Effector memory CD4-positive, alpha-beta T cell (primary cell): ENCODE measurements at places on chromosomes 4 and X.

GRCh38 chr4:7694324-7694723, 245.3 kb downstream of the AFAP1 start:
- no peaks in the 10 kb centered on the region for H3K4me1 ChIP-seq
- no peak overlapping the region for H3K4me3 ChIP-seq
- no peaks in the 10 kb centered on the region for H3K36me3 ChIP-seq
- no peak for DNase-seq
- no peaks in the 10 kb centered on the region for H3K27me3 ChIP-seq

DNA sequence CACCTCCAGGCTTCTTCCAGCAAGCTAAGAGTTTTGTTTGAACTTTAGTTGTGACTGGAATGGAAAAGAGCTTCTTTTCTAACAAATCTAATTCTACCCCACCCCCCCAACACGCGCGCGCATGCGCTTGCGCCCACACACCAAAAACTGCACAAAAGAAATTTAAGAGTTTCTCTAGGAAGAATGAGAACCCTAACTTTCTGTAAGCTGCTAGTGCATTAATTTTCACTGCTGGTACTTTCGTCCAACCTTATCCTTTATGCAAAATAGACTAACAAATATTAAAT, 9.0 kb upstream of the INTU start:
- H3K36me3 ChIP-seq: no peaks in the 10 kb centered on the region
- no peak overlapping the region for H3K4me3 ChIP-seq
- H3K4me1 ChIP-seq: no peaks in the 10 kb centered on the region
- peaks cover 12% of the 10 kb centered on the region for H3K27me3 ChIP-seq
- no peak overlapping the region for H3K27ac ChIP-seq

GRCh38 chr4:56619160-56619559, 61.9 kb downstream of the HOPX start:
- DNase-seq: no peak
- H3K27ac ChIP-seq: no peak overlapping the region
- H3K4me1 ChIP-seq: no peaks in the 10 kb centered on the region
- no peak overlapping the region for H3K4me3 ChIP-seq
- H3K27me3 ChIP-seq: no peaks in the 10 kb centered on the region
- no peaks in the 10 kb centered on the region for H3K36me3 ChIP-seq

DNA sequence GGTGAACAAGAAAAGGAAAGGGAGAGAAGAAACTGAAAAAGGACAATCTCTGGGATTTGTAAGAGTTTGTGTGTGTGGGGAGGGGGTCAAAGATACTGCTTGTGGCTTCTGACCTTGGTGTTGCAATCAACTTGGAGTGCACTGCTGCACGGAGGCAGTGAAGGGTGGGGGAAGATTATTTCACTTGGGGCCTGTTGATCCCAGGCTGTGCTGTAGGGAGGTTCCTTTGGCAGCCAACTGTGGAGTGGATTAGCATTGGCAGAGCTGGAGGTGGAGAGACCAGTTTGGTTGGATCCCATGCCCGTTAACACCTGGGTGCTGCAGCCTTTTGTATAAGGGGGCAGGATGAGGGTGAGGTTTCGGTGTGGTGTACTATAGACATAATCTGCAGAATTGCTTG, 38.2 kb downstream of the AFF1 start:
- peaks cover 17% of the 10 kb centered on the region for H3K4me1 ChIP-seq
- no peaks in the 10 kb centered on the region for H3K36me3 ChIP-seq
- H3K4me3 ChIP-seq: no peak overlapping the region
- no peak for DNase-seq

- H3K4me3 ChIP-seq: no peak overlapping the region
- H3K36me3 ChIP-seq: no peaks in the 10 kb centered on the region
- H3K27me3 ChIP-seq: no peaks in the 10 kb centered on the region
- no peak overlapping the region for H3K27ac ChIP-seq
- H3K4me1 ChIP-seq: no peaks in the 10 kb centered on the region
Observed at GRCh38 chr4:61068745-61069144, 131.4 kb upstream of the ADGRL3 start.

DNA sequence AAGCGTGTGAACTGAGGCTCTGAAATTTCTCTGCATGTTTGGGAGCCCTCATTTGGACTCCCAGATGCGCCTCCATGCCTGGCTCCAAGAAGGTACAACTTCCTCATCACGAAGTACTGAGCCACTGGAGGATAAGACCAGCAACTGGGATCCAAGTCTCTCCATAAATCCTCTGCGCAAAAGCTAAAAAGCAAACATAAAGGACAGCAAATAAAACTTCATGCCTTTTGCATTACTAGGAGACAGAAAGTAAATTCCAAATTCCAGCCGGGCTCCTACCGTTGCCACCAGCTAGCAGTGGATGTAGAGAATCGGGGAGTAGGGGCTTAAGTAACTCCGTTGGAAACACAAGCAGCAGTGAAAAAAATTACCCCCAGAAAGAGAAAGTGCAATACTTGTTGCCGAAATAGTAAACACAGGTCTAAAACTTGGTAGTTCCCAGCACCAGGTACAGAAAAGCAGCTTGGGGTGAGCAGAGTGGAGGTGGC, 477.1 kb upstream of the TENM3 start:
- H3K4me3 ChIP-seq: no peak overlapping the region
- H3K27ac ChIP-seq: no peak overlapping the region
- DNase-seq: no peak
- no peaks in the 10 kb centered on the region for H3K27me3 ChIP-seq
- H3K4me1 ChIP-seq: no peaks in the 10 kb centered on the region
- no peaks in the 10 kb centered on the region for H3K36me3 ChIP-seq

- no peak overlapping the region for H3K27ac ChIP-seq
- H3K4me3 ChIP-seq: no peak overlapping the region
- DNase-seq: no peak
- H3K27me3 ChIP-seq: no peaks in the 10 kb centered on the region
- H3K36me3 ChIP-seq: no peaks in the 10 kb centered on the region
- H3K4me1 ChIP-seq: no peaks in the 10 kb centered on the region
Observed at GRCh38 chr4:73006286-73006990, 63.1 kb downstream of the COX18 start.

DNA sequence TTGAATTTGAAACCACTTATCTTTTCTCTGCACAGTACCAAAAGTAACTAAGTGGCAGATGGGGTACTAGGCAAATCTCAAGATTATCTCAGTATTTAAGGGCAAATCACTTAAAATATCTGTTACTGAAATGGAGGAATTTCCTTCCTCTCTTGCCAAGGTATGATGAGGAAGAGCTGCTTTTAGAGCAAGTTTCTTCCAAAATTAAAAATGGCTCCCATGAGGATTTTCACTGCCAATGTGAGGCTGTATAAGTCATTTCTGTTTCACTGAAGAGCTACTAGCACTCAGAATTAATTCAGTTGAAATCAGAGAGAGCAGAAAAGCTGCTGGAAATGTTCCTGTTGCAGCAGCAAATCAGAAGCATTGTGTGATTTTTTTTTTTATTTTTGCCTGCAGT, 43.4 kb downstream of the GABRB1 start:
- H3K27ac ChIP-seq: no peak overlapping the region
- no peaks in the 10 kb centered on the region for H3K27me3 ChIP-seq
- no peaks in the 10 kb centered on the region for H3K36me3 ChIP-seq
- H3K4me1 ChIP-seq: no peaks in the 10 kb centered on the region
- no peak overlapping the region for H3K4me3 ChIP-seq
- DNase-seq: no peak

DNA sequence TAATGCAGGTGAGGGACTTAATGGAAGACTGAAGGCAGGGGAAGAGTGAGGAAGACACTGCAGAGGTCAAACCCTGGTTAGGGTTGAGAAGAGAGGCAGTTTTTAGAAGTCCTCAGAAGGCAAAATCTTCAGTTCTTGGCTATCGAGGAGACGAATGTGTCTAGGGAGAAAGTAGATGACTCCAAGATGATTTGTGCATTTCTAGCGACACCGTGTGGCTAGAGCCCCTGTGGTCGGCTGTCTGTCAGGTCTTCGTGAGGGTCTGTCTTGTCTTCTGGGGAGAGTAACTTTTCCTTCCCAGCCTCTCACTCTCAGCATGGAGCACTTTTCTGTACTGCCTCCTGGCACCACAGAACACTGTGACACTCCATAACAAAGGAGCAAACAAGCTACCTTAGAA, 458.1 kb downstream of the STIM2 start:
- H3K27me3 ChIP-seq: no peaks in the 10 kb centered on the region
- no peaks in the 10 kb centered on the region for H3K4me1 ChIP-seq
- H3K36me3 ChIP-seq: no peaks in the 10 kb centered on the region
- no peak for DNase-seq
- H3K27ac ChIP-seq: no peak overlapping the region
- no peak overlapping the region for H3K4me3 ChIP-seq

- no peak overlapping the region for H3K4me3 ChIP-seq
- no peak for DNase-seq
- no peaks in the 10 kb centered on the region for H3K27me3 ChIP-seq
Observed at GRCh38 chrX:122666601-122667000, 517.5 kb upstream of the GRIA3 start.

- no peaks in the 10 kb centered on the region for H3K36me3 ChIP-seq
- H3K4me3 ChIP-seq: no peak overlapping the region
- no peaks in the 10 kb centered on the region for H3K4me1 ChIP-seq
- H3K27me3 ChIP-seq: no peaks in the 10 kb centered on the region
- H3K27ac ChIP-seq: no peak overlapping the region
Observed at GRCh38 chr4:8332891-8333331, 63.4 kb downstream of the HTRA3 start.
